ENCODE measurements at places on chromosomes 12 and 14. TPM values are rescaled to one million over a fixed set of nuclear protein-coding genes. Genes with fewer than 3 reads are reported as not detected.
A peak's percentile ranks its signal among the peaks of the same experiment; 100 is the strongest.

GRCh38 chr12:116855744-116856470 is 25.3 kb downstream of the HRK start:
- H3K27ac ChIP-seq: no peak overlapping the region
- H3K4me3 ChIP-seq: no peak overlapping the region
- peaks cover 10% of the 10 kb centered on the region for H3K4me1 ChIP-seq
- H3K27me3 ChIP-seq: no peaks in the 10 kb centered on the region
- no peak for DNase-seq

The MAP1LC3B2 gene
- 4.7 TPM for total RNA-seq

The AQP5 gene
- total RNA-seq: not detected

- DNase-seq: peak; percentile 39
- H3K4me3 ChIP-seq: no peak overlapping the region
- H3K27ac ChIP-seq: no peak overlapping the region
- no peaks in the 10 kb centered on the region for H3K4me1 ChIP-seq
- H3K36me3 ChIP-seq: no peaks in the 10 kb centered on the region
Observed at GRCh38 chr14:66495218-66496098, 9.3 kb downstream of the CCDC196 start.

DNA sequence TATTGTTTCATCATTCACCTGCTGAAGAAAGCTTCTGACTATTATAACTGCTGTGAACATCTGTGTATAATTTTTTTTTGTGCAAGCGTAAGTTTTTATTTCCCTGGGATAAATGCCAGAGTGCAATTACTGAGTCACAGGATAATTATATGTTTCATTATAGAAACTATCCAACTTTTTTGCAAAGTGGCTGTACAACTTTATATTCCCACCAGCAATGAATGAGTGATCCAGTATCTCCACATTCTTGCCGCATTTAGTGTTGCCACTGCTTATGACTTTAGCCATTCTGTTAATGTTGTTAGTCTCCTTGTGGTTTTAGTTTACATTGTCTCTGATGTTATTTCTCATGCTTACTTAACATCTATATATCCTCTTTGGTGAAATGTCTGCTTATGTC is 88.1 kb upstream of the CCDC175 start:
- H3K27me3 ChIP-seq: no peaks in the 10 kb centered on the region
- no peaks in the 10 kb centered on the region for H3K4me1 ChIP-seq
- H3K4me3 ChIP-seq: no peak overlapping the region
- H3K36me3 ChIP-seq: no peaks in the 10 kb centered on the region
- no peak overlapping the region for H3K27ac ChIP-seq

- no peaks in the 10 kb centered on the region for H3K27me3 ChIP-seq
- H3K27ac ChIP-seq: no peak overlapping the region
- H3K4me3 ChIP-seq: no peak overlapping the region
- DNase-seq: no peak
- H3K4me1 ChIP-seq: peaks cover under 1% of the 10 kb centered on the region
- H3K36me3 ChIP-seq: no peaks in the 10 kb centered on the region
Observed at GRCh38 chr12:58408516-58408915, 467.1 kb downstream of the ATP23 start.
